Stimulated activated CD4-positive, alpha-beta T cell treated with anti-CD3 and anti-CD28 coated beads, TNF-alpha, amount 100 ng/mL, for 24 hours (primary cell): ENCODE measurements at places on chromosomes 16 and 17.

DNA sequence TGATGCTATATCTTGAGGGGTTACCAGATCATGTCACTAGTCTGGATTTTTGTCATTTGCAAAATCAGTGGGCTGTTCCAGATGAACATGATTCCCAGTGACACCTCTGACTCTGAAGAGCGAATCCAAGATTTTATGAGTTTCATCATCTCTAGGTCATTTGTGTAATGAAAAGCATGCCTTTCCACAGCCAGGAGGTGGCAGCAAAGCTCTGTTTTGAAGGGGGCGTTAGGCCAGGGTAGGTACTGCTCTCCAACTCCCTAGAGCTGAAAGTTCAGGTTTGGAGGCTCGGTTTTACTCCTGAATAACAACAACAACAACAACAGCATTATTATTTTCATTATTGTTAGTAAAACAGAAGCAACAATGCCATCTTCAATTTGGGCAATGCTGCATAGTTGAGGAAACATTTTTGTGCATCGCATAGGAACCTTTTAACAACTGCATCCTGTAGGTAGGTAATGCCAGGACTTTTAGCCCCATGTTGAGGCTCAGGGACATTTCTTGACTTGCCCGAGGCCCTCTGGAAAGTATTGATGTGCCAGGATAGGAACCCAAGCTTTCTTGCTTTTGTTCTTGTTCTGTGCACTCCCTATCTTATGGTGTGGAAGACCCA is 77.0 kb downstream of the MYH13 start:
- DNase-seq, result no peak

- DNase-seq, result no peak
Observed at GRCh38 chr17:73748508-73748907, 104.3 kb upstream of the SDK2 start.

DNA sequence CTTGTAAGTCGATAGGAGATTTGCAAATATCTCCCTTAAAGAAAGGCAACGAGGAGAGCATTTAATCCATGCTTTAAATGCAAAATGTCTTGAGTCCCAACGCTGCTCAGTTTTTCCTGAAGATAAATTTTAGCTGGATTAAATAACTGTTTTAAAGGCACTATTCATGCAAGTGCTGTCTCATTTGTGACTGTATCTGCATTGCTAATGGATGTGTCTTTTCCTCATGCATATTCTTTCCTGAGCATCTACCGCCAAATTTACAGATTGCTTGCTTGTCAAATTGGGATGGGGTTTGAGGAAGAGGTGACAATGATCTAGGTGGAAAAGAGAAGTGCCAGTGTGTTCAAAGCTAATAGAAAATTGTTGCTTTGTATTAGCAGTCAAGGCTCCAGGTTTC is 106.9 kb downstream of the RBFOX1 start:
- DNase-seq, result no peak

DNA sequence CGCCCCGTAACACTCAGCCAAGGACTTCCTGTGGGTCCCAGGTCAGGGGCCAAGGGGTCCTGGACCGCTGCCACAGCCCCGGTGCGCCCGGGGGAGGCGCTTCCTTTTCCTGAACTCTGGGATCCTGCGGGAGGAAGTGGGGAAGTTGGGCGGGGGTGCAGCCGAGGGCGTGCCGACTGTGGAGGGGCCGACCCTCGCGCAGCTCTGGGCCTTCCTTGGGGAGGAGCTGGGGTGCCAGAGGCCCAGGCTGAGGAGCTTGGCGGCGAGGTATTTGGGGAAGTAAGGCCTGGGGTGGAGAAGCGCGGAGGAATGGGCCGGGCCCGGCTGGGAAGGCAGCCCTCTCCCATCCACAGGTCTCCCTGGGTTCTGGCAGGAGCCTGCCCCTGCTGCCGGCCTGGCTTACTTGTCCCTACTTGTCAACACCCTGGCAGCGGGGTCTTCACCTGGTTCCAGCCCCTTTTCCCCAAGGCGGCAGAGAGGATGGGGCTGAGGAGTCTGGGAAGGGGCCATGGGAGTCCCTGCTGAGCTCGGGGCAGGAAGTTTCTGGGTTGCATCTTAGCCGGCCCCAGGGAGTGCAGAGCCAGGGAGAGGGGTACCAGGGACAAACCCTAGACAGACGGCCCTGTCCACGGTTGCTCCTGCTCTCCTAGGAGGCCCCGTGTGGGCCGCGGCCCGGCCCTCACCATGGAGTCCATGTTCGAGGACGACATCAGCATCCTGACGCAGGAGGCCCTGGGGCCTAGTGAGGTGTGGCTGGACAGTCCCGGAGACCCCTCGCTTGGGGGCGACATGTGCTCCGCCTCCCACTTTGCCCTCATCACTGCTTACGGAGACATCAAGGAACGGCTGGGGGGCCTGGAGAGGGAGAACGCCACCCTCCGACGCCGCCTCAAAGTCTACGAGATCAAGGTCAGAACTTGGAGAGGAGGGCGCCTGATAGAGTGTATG is 1.7 kb downstream of the TBKBP1 start:
- DNase-seq, result no peak

DNA sequence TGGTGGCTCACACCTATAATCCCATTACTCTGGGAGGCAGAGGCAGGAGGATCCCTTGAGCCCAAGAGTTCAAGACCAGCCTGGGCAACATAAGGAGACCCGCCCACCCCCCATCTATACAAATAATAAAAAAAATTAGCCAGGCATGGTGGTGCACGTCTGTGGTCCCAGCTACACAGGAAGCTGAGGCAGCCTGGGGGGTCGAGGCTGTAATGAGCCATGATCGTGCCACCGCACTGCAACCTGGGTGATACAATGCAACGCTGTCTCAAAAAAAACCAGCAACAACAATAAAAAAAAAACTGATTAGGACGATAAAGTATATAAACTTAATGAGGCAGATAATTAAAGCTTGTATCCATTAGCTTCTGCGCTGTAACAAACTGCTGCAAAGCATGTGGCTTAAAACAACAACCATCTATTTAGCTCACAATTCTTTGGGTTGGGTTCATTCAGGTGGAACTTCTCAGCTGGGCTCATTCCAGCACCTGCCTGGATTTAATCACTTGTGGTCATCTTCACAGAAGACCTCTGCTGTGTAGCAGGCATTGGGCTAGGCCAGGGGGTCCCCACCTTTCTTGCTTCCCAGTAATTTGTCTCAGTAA is 45.8 kb downstream of the LCMT1 start:
- DNase-seq, result no peak

GRCh38 chr16:30996324-30996984 is 11.4 kb downstream of the HSD3B7 start:
- DNase-seq, result no peak

GRCh38 chr16:79318143-79318899 is 282.2 kb downstream of the MAF start:
- DNase-seq, result no peak
